ENCODE measurements at places on chromosomes 4 and X.

DNA sequence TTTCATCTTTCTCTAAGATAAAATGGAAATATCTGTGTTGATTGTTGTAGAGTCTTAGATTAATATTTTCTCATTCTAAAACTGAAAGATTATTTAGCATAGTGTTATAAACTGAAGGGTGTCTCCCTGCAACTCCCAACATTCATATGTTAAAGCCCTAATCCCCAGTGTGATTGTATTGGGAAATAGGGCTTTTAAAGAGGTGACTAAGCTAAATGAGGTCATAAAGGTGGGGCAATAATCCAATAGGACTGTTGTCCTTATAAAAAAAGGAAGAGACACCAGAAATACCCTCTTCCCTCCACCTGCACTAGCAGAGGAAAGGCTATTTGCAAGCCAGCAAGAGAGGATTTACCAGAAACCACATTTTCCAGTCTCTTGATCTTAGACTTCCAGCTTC lies 1626.4 kb downstream of the C4orf33 start:
- no peak for DNase-seq

DNA sequence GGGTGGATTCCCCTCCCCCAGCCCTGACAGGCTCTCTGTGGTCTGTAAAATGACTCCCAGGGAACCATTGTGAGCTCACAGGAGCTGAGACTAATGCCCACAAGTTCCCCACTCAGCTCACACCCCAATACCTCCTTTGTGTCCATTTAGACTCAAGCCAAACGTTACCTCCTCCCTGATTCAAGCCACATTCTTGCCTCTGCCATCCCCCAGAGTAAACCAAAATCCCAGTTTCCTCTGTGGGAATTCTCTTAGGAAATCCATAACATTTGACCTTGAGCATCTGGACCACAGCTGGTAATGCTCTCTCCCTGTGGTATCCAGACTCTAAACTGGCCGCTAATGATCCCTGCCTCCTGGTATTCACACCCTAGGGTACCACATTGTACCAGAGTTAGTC lies 26.3 kb upstream of the KDM5C start:
- no peak for DNase-seq

DNA sequence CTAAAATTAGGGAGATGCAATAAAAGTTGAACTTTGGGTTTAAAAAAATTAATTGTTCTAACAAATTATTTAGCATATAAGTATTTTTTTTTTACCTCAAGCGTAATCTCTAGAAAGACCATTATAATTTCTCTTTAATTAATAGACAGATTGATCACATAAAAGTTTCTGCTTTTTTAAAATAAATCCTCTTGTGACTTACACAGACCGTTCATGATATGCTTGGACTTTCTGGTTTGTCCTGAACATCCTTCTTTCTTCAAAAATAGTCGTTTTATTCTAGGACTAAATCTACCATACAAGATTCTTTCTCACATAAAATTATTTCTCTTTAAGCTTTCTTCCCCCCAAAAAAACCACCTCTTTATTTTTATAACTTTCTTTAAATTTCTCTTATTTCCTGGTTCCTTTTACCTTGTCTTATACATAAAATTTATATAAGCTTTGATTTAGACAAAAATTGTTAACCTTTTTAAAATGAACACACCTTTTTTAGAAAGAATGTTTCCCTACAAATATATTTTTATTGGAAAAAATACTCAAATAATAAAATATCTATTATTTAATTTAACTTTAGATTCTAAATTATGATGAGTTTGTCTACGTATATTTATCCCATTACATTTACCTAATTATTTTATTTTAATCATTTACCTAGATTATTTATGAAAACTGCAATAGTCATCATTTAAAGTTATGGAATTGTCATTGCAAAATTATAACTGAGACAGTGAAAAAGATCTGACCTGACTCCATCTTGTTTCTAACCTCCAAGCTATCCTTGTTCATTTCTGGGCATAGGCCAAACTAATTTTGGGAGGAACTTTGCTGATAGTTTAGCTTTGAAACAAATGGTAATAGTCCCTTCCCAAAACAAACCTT lies 37.6 kb downstream of the PGRMC2 start:
- no peak for DNase-seq

- no peak for DNase-seq
These were observed 16.9 kb downstream of the MFAP3L start for GRCh38 chr4:170009291-170009690.

DNA sequence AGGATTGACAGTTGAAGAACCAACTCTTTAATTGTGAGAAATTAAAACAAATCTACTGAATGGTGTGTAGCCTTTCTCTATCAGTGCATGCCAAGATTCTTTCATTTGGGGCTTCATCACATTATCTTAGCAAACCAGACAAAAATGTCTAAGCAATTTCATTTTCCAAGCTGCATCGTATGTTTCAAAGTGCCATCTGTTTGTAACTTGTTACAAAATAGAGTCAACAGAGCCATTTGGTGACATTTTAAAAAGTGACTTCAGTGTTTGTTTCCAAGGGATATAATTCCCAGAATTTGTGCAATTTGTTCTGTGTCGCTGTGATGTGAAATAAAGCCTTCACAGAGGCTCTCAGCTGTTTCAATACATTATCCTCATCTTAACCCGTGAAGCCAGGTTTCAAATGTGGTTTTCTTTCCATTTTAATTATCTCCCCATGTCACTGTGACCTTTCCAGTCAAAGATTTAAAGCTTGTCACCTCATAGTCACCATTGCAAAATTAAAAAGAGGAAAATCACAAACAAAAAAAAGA lies 46.0 kb upstream of the C1QTNF7 start:
- no peak for DNase-seq

DNA sequence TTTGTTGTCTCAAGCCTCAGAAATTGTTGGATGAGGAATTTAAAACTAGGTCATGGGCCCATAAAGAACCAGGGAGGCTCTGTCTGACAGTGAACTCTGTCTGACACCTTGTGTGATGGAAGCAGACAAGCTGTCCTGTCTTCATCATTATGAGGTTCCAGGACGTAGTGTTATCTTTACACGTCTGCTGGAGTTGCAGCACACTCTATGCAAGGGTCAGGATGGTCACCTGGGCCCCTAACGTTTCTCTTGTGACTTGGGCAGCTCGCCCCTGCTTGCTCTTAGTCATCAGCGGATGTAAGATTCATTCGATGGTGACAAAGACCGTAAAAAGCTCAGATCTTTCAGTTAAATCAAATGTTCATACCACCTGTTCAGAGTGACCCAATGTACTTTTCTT lies 92.0 kb upstream of the ADGRG2 start:
- no peak for DNase-seq

- DNase-seq, result no peak
These were observed 218.5 kb downstream of the PRR32 start for GRCh38 chrX:127038065-127038464.

DNA sequence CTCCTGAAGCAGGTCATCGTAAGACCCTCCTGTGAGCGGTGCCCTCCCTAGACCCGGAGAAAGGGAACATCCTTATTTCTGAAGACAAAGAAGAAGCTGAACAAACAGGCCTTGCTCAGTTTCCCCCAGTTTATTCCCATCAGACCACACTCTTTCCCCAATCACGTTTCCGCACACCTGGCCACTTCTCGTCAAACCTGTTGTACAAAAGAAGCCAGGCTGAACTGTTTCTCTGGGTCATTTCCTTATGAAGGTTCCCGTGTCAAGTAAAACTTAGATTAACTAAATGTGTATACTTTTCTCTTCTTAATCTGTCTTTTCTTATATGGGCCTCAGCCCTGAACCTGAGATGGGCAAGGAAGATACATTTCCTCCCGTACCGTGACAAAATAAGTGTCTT lies 111.6 kb upstream of the ENPP6 start:
- no peak for DNase-seq

- no peak for DNase-seq
These were observed 121.9 kb downstream of the RRAGB start for GRCh38 chrX:55839485-55839884.

DNA sequence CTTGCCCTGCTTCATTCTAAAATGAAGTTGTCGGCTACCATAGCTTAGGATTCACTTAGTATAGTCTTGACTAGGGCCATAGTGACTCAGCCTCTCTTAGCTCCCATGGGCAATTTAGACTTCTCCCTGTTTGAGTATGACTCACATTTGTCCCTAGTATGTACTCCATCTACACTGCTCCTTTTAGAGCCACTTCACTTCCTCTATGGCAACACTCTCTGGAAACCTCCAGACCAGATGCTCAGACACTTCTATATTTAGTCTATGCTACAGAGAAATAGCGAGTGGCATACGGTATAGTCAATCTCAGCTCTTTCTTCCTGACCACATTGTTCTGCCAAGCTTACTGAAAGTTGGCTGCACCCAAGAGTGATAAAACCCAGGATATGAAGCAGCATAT lies 11.2 kb downstream of the MEPE start:
- no peak for DNase-seq

- no peak for DNase-seq
These were observed 189.3 kb upstream of the NOCT start for GRCh38 chr4:138826322-138826721.

DNA sequence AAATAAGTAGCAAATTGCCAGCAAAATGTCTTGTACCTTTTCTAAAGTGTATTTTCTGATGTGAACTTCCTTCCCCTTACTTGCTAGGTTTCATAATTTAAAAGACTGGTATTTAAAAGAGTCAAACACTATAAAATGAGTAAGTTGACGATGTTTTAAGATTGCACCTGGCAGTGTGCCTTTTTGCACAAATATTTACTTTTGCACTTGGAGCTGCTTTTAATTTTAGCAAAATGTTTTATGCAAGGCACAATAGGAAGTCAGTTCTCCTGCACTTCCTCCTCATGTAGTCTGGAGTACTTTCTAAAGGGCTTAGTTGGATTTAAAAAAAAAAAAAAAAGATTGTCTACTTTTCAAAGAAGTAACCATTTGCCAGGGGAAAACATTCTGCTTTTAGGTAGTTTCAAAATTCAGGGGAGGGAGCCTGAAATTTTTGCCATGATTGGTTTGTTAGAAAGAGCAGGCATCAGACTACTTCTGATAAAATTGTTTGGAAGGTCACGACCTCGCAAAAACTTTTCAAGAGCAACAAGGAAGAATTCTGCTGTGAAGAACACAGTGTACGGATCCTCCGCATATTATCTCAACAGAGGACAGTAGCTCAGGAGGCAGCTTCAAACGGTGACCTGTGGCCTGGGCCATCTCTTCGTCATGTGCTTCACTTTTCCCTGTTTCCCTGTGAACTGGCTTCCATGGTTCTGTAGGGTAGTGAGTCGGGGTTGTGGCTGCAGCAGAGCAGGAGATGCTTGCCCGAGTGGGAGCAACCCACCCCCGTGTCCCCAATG lies 66.1 kb downstream of the CDS1 start:
- no peak for DNase-seq

DNA sequence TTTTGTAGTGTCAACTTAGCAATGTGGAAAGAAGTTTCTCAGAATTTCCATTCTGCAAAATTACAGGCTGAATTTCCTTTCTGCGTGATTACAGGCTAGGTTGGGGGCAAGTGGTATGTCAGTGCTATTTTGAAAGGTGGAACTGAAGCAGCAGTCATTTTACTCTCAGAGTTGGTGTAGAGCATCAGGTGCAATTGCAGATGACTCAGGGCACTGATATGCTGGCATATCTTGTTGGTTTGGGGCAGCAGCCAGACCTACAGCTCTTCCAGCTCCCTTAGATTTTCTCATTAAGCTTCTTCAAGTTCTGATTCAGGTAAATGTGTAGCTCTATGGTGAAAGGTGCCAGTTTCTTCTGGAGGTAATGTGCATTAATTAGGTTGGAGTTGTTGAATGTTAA lies 930.7 kb upstream of the PCDH10 start:
- DNase-seq, result no peak

DNA sequence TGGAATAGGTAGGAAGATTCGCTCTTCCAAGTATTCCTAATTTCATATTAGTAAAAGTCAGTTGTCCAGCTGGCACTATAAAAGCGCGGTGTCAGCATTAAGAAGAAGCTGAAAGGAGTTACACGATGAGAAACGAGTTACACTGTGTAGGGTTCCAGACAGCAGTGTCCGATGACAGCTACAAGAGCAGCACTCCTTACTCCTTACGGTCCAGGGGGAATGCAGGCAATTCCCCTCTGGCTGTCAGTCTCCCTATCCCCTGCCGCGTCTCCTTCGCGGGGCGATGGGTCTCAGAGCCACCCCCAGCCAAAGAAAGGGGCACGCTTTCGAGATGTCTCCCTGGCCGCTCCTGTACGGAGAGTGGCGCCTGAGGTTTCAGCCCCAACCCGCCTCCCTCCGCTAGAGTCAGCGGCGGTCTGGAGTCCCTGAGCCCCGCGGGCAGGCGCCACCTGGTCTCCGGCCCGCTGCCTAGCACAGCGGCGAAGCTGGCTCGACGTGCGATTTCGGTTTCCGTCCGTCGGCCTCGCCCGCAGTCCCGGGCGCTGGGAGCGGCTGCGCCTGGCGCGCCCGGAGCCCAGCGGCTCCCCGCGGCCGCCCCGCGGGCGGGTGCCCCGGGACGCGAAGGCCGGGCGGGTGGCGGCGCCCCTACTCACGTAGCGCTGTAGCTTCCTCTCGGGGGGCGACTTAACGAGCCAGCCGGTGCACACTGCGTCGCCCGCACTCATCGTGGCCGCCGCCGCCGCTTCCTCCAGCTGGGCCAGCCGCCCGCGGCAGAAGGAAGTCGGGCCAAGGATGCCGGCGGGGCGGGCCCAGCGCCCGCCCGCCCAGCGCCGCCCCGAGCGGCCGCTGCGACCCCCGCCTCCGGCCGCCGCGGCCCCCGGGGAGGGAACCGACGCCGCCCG lies at the start of gene GAB3:
TSS of gene GAB3 (minus strand) at position 777 of the 902 bp plus-strand sequence. CDS start at position 725, 52 bp downstream.
- no peak for DNase-seq

DNA sequence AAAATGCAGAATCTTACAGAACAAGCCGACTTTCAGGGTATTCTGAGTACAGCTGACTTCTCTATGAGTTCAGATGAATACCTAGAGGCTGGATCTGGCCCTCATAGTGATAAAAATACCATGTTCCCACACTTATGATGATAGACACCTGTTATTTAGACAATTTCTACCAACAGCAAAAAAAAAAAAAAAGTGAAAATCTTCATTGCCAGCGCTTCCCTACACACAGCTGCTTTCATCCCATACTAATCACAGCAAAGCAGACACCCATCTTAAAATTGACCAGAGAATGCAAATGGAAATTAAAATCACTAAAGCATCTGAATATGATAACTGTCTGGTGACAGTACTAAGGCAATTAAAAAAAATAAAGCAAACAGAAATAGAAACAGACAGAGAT lies 132.1 kb upstream of the ADGRL3 start:
- no peak for DNase-seq

- DNase-seq, result no peak
These were observed 638.0 kb upstream of the FRG1 start for GRCh38 chr4:189302719-189303118.

GRCh38 chr4:27412613-27413012 lies 552.0 kb downstream of the STIM2 start:
- DNase-seq, result no peak

DNA sequence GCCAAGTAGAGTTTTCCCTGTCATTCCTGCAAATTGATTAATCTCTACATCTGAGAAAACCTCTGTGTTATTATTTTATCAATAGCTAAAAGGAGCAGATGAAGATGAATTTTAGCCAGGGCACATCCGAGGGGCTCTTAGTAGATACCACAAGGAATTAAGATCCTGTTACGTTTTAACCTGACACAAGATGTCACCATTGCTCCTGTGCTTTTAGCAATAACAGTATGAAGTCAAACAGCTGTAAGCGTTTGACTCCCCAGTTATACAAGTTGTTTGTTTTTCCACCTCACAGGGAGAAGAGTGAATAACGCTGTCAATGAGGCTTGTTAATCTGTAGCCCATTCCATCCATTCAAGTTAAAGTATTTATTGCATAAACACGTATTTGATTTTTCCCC lies 76.0 kb upstream of the AP1S2 start:
- DNase-seq, result no peak

- DNase-seq, result no peak
These were observed 129.0 kb downstream of the PLS3 start for GRCh38 chrX:115689931-115690330.
